ENCODE measurements at places on chromosomes 12 and 14.

DNA sequence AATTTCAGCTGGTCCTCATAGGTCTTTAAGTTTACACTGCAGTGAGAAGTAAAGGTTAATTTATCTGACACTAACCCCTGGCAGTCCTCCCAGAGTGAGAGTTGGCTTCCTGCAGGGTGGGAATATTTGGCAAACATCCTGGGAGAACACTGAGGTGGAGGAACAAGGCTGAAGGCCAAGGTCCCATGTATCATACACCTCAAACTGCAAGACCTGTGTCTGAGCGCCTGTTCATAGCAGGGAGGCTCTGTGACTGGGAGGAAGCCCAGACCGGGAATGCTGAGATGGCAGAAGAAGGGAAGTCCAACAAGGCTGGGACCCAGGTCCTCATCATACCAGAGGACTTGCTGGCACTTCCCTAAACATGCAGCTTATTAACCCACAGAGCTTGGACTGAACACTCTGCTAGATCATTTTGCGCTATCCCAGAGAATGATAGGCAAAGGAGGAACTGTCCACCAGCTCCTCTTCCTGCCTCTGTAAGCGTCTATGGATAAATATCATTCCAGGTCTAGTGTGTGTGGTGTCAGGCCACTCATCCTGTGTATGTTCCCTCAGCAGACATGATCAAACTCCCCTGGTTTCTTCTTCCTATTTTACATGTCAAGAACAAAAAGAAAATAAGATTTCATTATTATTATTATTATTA, 199.6 kb upstream of the CNOT2 start:
- no peak for DNase-seq

DNA sequence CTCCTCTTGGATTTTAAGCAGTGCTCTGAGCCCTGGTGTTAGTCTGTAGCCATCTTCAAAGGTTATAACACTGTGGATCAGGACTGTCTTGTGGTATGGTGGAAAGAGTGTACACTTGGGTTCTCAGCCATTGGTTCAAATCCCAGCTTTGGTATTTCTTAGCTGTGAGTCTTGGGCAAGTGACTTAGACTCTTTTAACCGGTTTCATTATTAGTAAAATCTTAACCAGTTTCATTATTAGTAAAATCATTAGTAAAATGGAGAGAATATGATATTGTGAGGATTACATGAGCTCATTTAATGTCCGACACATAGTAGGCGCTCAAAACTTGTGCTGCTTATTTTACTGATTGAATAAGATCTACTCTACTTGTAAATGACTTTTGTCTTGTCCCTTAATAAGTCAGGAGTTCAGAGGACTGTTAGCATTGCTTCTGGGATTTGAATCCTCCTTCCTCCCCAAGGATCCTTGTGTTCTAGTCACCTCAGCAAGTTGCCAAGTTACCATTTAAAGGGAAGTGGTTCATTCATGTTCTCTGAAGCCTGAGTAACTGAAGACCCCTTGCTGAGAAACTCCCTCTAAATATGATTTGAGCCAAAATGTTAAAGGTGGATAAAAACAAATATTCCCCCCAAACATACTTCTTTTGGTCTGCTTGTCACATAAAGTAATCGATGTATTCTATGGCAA, 12.4 kb downstream of the TTLL5 start:
- no peak for DNase-seq

- no peak for DNase-seq
Observed at GRCh38 chr12:94242901-94243300, 94.5 kb downstream of the PLXNC1 start.

GRCh38 chr14:77375973-77376770, 722 bp downstream of the TMED8 start:
- DNase-seq = no peak

Measured in hindlimb muscle (tissue), 1 donor.